ENCODE measurements at places on chromosomes 7 and 10.

- DNase-seq: no peak
Observed at GRCh38 chr7:5545222-5545914, 121.7 kb upstream of the TNRC18 start.

DNA sequence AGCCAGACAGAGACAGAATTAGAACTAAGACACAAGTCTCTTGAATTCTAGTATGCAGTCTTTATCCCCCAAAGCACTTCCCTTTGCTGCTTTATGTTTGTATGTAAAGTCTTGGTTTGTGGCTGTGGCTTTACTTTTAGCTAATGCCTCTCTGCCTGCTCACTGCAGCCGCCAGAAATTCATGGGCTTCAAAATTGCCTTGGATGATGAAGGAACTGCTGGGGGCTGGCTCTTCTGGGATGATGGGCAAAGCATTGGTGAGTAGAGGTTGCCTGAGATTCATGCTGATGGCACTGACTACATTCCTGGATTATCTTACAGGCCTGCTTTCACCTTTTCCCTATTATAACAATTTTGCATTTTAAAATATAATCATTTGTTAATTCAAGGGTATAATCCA, 10.9 kb upstream of the MGAM2 start:
- no peak for DNase-seq

GRCh38 chr7:50727711-50728110, 55.0 kb downstream of the GRB10 start:
- no peak for DNase-seq

- DNase-seq: no peak
Observed at GRCh38 chr7:31747553-31747952, 60.5 kb downstream of the PPP1R17 start.

DNA sequence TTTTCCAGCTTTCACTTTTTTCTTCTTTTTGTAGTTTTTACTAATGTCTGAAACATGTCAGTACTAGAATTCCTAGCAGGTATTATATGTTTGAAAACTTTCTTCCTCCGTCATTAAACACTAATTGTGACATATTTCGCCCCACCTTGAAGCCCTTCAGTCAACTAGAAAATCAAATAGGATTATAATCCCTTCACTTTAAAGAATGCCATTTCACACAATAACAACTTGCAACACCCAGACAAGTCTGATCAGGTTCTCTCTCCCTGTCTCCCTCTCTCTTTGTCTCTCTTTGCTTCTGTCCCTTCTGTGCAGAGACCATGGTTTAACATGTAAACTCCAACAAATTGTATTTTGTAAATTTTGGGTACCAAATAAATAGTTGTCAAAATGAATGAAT, 373.5 kb downstream of the SEMA3D start:
- DNase-seq: no peak

GRCh38 chr10:87613751-87614150, 45.9 kb upstream of the PAPSS2 start:
- DNase-seq: no peak

GRCh38 chr7:5693529-5693928, 87.9 kb downstream of the RNF216 start:
- DNase-seq: no peak

- DNase-seq: no peak
Observed at GRCh38 chr10:36574207-36574606, 551.2 kb upstream of the ANKRD30A start.

- no peak for DNase-seq
Observed at GRCh38 chr7:120052884-120053382, 220.0 kb upstream of the KCND2 start.

GRCh38 chr7:44322631-44323363, 2.6 kb downstream of the CAMK2B start:
- no peak for DNase-seq

DNA sequence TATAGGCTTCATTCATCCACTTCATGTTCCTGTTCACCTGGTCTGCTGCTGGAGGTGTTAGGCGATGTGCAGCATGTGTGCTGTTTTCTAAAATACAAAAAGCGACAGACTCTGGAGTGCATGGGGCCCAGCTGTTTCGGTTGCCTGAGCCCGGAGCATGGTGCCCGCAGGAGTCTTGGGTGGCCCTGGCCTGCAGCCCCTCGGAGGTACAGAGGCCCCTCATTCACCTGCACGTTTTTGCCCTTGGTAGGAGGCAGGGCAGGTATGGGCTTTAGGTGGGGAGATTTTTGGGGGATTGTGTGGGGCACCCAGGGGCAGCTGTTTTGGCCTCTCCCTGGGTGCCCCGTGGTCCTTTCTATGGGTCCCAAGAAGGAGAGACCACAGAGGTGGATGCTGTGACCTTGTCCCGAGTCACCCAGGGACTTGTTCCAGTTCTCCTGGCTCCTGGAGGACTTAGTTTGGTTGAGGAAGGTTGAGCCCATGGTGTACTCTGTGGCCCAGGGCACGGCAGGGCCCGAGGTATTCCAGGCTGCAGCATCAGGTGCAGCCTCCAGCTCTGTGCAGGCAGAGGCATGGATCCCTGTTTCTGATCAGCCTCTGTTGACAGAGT, 130.7 kb downstream of the TRRAP start:
- no peak for DNase-seq

DNA sequence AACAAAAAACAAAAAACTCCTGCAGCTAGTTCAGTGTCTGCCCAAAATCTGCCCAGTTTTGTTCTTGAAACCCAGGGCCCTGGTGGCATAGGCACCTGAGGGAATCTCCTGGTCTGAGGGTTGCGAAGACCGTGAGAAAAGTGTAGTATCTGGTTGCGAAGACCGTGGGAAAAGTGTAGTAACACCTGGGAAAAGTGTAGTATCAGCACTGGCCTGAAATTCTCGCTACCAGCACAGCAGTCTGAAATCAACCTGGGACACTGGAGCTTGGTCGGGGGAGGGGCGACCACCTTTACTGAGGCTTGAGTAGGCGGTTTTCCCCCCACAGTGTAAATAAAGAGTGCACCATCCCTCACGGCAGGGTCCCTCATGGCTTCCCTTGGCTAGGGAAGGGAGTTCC, 82.5 kb upstream of the SP4 start:
- DNase-seq: no peak

- DNase-seq: no peak
Observed at GRCh38 chr10:7572391-7572790, 94.4 kb downstream of the ITIH5 start.

- no peak for DNase-seq
Observed at GRCh38 chr7:154858836-154859537, 143.9 kb downstream of the PAXIP1 start.

DNA sequence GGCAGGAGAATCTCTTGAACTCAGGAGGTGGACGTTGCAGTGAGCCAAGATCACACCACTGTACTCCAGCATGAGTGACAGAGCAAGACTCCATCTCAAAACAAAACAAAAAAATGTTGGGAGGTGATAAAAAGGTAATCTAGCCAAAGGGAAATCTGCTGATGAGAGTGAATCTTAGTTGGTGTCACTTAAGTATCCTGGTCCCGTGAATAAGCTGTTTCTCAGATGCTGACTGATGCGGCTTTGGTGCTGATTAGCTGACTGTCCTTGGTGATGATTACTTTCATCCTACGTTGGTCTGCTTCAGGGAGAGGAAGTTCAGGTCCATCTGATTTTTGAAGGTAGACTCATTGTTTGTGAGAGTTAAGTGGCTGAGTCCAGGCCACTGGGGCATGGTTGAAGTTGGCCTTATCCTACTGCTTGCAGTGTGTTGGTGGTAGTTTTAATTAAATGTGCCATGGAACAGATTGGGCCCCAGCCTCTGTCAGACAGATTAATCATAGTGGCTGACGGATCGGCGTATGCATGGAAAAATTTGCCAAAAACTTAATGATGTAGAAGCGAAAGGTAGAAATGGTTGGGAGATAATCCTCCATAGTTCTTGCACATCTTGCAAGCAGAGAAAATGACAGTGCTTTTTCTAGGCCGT, 17.4 kb upstream of the TMEM236 start:
- DNase-seq: no peak

DNA sequence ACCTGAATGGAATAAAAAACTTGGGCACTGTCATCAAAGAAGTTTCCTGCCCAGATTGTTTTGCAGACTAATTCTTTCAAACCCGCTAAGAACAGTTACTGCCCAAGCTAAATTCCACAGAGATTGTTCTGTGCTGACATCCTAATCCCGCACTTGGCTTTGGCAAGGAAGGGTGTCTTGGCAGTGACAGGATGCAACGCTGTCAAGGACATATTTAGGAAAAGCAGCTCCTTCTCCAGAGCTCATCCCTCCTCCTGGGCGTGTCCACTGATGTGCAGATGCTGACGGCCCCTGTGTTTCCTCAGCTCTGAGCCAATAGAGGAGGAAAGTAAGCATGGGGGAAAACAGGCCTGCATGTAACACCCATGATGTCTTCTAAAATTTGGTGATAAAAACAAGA, 74.2 kb downstream of the EEPD1 start:
- no peak for DNase-seq

DNA sequence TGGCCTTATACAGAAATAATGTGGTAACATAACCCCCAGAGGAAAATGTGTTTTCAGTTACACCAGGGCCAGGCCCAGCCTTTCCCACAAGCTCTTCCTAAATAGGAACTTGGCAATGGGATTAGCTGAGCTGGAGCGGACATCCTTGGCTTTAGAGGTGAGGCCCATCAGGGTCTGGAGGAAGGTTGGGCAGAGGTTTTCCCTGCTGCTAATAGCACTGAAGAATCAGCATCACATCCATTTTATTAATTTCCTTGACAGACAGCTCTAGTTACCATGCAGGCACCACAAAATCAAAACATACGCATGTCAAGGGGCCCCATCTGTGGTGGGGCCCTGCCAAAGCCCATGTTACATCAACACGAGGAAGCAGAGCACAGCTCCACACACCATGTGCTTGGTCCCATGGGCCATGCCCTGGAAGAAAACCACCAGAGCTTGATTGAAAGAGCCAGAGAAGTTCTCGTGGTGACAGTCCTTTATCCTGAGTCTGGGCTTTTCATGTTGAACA, 566.6 kb downstream of the KCNMA1 start:
- no peak for DNase-seq

- DNase-seq: no peak
Observed at GRCh38 chr7:803243-803635, 29.0 kb upstream of the SUN1 start.

DNA sequence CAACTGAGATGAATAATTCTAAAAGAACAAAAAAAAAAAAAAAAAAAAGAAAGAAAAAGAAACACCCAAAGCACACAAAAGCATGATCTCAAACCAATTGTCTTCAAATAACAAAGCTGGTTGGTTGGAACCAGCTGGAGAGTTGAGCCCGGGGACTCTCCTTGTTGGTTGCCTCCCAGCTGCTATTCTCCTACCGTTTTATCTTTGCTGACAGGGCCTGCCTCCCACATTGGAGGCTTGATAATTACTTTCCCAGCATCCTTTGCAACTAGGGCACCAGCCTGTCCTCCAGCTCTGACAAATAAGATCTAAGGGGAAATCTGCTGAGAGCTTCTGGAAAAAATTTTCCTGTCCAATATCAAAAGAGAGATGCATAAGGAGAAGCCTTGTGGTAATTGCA, 6.8 kb downstream of the PON1 start:
- DNase-seq: no peak

DNA sequence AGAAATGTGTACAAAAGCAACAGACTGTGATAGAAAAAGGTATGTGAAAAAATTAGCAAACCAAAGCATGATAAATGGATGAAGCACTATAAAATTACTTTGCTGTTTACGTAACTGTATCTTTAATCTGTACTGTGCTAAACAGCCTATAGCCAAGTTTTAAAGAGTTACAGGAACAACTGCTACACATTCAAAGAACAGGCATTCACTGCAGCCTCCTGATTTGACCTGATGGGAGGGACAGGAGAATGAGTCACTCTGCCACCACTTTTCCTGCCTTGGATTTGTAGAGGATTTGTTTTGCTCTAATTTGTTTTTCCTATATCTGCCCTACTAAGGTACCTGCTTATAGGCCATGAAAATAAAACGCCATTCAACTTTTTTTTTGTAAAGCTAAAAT, 116.1 kb downstream of the FANK1 start:
- no peak for DNase-seq

GRCh38 chr10:100827819-100828737, 82.7 kb downstream of the PAX2 start:
- no peak for DNase-seq

- no peak for DNase-seq
Observed at GRCh38 chr10:96211764-96212163, 59.6 kb downstream of the BLNK start.

- DNase-seq: no peak
Observed at GRCh38 chr10:31064348-31064747, 32.7 kb upstream of the ZNF438 start.

- DNase-seq: no peak
Observed at GRCh38 chr10:72370201-72370722, 15.5 kb upstream of the DNAJB12 start.

GRCh38 chr10:98078774-98079173, 48.4 kb upstream of the CRTAC1 start:
- no peak for DNase-seq

DNA sequence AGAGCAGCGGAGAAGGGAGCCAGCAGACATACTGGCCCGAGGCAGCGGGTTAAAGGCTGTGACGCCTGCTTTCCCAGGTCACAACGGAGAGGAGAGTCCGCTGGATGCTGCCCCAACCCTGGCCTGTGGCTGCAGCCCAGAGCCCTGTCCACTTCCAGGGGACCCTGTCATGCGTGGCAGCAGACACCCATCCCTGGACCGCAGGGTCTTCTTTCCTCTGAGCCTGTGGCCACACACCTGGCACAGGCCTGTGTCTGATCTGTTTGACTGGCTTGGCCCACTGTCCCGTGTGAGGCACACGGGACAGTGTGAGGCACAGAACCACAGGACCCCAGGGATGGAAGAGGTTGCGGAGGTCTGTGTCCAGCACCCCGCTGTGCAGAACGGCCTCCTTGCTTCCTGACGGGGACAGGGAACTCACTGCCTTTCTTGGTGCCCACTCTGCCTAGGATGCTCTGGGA, 42.4 kb downstream of the INSIG1 start:
- DNase-seq: no peak

DNA sequence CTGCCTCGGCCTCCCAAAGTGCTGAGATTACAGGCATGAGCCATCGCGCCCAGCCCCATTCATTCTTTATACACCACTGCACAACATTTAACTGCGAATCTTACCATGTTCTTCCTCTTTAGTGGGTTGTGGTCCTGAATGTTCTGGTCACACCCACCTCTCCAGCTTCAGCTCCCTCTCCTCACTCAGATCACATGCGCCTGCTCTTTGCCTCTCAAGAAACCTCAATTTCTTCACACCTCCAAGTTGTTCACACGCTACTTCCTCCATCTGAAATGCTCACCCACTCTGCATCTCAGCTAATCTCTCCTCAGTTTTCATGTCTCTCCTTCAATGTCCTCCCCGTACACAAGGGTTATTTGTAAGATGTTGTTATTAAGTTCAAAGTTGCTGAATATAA, 2.4 kb upstream of the PRR15 start:
- no peak for DNase-seq

GRCh38 chr7:39693812-39694211, 70.4 kb downstream of the RALA start:
- DNase-seq: no peak

GRCh38 chr10:71873582-71874211, 22.6 kb upstream of the PSAP start:
- DNase-seq: no peak

DNA sequence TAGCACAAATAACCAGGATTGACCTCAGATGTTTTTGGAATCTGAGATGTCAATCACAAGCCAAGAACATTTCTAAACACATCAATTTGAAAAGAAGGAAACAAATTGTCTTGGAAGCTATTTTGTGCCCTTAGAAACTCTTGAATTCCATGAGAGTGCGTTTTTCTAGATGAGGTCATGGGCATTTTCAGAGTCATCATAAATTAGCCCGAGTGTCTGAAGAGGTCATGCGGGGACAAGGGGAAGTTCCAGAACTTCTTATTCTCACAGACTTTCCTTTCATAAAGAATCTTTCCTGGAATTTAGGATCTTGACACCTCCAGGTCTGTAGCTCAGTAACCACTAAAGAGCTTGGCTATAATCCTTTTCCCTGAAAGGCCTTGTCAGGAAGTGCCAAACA, 28.2 kb downstream of the IL2RA start:
- DNase-seq: no peak
